ENCODE measurements at places on chromosomes 1 and 21.

GRCh38 chr21:45041351-45041805 lies 33.0 kb upstream of the ADARB1 start:
- DNase-seq = no peak

GRCh38 chr21:44521301-44521927 lies 18.6 kb downstream of the KRTAP10-1 start:
- no peak for DNase-seq

DNA sequence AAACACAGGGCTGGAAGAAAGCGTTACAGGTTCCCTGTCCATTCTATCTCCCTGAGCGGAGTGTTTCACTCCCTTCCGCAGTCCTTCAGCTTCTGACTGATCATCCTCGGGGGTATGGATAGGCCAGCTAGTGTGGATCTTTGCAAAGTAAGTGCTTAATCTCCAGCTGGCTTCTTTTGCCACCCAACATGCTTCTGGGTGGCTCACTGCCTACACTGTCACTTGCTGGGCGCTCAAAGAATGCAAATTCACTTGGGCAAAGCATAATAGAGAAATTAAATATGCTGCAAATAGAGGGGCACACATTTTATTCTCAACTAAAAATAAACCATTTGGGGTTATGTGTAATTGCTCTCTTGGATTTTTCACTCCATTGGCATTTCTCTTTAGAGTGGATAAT lies 265.6 kb downstream of the TNR start:
- DNase-seq = no peak

GRCh38 chr1:2526824-2527555 lies 594 bp upstream of the PANK4 start:
- no peak for DNase-seq

DNA sequence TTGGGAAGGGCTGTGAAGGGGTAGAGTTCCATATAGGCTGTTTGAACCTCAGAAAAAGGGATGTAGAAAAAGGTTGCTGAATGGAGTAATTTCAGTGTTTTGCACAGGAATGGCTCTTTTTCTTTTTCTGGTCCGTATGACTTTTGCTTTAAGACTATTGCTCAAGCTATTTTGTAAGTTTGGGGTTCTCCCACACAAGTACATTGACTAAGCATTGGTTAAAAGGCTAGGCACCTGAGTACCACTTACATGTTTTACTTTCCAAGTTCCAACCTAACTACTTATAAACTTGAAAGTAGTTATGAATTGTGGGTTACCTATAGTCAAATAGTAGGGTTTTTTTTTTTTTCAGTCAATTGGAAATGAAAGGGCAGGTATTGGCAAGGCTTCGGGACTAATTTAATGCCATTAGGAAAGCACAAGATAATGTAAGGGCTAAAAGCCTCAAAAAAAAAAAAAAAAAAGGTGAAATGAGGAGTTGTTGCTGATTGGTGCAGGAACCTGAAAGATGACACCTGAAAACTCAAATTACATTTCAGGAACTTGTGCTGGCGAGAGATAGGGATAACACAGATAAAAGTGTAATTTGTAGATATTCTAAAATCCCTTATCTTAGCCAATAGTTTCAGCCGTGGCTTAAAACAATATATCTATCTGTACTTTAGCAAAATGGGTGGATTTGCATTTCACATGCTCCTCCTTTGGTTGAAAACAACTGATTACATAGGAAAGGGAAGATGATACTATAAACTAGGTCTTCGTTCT lies 209.5 kb downstream of the RPS6KC1 start:
- no peak for DNase-seq

DNA sequence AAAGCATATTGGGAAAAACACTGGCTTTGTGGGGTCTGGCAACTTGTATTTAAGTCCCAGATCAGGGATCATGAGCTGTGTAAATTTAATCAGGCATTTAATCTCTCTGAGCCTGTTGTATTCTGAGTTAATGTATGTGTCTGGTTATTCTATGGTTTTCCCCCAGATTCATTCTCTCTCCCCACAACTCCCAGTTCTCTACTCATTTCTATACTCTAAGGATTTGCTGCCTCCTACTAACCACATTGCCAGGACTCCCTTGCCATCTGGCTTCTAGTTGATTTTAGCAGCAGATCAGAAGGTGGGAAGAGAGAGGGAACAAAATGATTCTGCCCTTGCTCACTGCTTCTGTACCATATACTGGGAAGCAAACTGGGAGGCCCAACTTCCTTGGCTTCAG lies 31.4 kb upstream of the S1PR1 start:
- no peak for DNase-seq

DNA sequence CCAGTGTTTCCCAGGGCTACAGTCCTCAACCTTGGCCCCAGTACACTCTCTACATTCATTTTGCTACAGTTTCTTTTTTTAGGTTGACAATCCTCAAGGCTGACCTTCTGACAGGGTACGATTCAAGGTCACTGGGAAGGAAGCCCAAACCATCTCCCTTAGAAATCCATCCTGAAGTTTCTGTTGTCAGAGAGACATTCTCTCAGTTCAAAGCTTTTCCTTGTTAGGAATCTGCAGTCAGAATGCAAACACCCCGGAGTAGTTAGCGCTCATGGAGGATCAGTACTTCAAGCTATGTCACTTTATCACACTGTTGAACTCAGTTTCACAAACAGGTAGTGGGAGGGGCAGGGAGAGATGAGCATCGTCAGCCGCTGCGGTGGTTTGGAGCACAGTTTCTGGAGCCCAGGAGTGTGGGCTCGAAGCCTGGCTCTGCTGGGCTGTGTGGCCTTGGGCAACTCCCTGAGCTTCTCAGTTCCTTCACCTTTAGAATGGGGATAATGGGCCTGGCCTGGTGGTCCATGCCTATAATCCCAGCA lies 4.2 kb downstream of the SLC2A5 start:
- no peak for DNase-seq

- DNase-seq = no peak
Observed at GRCh38 chr1:46691997-46692790, 20.5 kb downstream of the TEX38 start.

- peak; percentile 80 for DNase-seq
Observed at GRCh38 chr1:156502894-156503697, 2.5 kb upstream of the MEF2D start.

DNA sequence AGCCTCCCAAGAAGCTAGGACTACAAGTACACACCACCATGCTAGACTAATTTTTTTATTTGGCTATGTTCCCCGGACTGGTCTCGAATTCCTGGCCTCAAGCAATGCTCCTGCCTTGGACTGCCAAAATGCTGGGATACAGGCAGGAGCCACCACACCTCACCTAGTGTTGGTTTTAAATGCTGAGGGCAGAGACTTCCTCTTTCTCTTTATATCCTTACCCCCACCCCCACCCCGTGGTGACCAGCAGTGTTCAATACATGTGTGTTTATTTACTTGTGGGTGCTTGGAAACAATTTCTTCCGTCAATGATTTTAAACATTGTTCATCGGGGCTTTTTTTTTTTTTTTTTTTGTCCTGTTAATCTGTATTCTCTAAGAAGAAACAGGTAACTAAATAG lies 158.9 kb downstream of the ZBTB18 start:
- DNase-seq = no peak

DNA sequence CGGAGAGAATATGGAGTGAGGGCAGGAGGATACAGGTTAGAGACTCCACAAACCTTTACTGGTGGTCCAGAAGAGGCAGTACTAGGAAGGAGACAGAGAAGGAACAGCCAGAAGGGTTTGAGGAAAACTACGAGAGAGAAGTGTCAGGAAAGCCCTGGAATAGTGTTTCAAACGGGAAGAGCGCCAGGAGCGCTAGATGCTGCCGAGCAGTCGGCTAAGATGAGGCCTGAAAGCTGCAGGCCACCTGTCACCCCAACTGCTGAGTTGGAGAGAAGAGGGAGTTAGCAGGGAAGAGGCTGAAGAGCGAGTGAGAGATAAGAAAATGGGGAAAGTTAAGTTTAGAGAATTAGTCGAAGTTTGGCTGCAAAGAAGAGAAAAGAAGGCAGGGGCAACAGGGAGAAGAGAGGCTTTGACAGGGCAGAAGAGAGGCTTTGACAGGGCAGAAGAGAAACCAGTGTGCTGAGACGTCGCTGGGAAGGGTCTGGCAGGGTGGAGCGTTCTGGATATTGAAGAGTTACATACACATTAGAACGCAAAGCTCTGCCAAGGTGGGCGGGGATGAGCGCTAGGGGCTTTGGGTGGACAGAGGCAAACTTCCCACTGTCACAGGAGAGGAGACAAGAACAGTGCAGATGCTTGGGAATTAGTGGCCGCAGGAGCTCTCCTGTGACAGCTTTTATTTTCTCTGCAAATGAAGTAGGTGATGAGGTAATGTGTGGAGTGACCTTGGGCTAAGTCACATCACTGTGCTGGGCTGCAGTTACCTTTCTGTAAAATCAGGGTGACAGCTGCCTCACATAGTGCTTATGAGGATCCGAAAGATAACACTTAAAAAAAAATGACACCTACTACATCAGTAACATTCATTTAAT lies 31.2 kb downstream of the PCSK9 start:
- DNase-seq = no peak
